ENCODE measurements at places on chromosomes 16 and 17. TPM values are rescaled to one million over a fixed set of nuclear protein-coding genes. Genes with fewer than 3 reads are reported as not detected.

ACE gene
- 2.6 TPM for total RNA-seq

SLFN11 gene
- total RNA-seq: 68.8 TPM

CLEC10A gene
- total RNA-seq: not detected

GUCY2D gene
- total RNA-seq: not detected

TBC1D3I gene
- 0.14 TPM for total RNA-seq

Measured in activated CD4-positive, alpha-beta memory T cell treated with anti-CD3 and anti-CD28 coated beads for 36 hours (primary cell).